NAMALWA (cell line): ENCODE measurements at places on chromosomes 3 and 15.
A peak's percentile ranks its signal among the peaks of the same experiment; 100 is the strongest.

GRCh38 chr15:100707229-100707628, 104.8 kb downstream of the ASB7 start:
- DNase-seq = no peak

DNA sequence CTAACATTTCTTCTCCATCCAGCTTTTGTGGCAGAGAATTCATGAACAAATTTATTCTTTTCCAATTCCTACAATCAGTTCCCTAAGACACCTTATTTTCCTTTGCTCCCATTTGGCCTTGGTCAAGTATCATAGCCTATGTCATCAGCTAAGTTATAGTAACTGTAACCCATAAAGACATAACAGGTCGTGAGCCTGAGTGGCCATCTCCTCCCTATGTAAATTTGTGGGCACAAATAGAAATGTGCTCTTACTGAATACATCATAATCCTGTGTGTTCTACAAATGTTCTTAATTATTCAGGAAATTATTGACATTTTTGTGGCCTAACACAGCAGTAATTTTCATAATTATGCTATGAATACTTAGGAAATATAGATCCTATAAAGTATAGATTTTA, 108.9 kb upstream of the ZNF717 start:
- no peak for DNase-seq

- no peak for DNase-seq
Observed at GRCh38 chr3:55647063-55647462, 160.0 kb upstream of the WNT5A start.

GRCh38 chr15:90624278-90624981, 92.7 kb upstream of the BLM start:
- no peak for DNase-seq

DNA sequence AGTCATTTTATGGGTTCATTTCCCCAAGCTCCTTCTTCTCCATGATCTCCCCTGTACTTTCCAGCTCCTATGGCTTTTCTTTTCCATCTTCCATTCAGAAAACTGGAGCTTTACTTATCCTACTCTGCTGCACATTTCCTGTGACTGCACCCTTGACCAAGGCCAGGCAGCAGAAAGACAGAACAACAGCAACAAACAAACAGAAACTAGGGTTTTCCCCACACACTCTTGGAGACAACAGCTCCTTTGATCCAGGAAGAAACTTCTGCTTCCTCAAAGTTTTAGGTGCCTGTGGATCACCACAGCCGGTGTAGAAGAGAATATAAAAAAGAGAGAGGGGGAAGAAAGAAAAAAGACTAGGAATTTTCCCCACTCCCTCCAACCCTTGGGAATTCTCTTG, 342.3 kb upstream of the CFAP20DC start:
- no peak for DNase-seq

- DNase-seq = no peak
Observed at GRCh38 chr15:52795464-52796227, 5.5 kb upstream of the ONECUT1 start.

GRCh38 chr3:65500398-65501306, 538.1 kb downstream of the MAGI1 start:
- DNase-seq = no peak

DNA sequence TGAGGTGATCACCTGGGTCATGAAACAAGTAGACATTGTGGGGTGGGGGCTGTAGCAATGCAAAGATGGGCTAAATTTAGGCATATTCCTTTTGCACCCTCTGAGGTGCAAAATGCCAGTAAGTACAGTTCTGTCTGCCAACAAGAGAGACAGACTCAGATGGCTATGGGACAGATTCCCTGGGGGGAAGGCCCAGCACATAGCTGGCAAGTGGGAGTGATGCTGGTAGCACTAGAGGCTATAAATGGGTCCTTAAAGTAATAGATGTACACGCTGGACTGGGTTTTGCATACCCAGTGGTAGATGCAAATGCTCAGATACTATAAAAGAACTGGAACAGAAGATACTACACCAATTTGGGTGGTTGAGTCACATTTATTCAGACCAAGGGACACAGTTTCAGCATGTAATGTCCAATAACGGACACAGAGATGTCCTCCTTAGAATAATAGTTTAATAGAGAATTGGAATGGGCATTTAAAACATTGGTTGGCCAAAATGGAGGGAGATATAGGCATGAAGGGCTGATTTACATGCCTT, 67.4 kb upstream of the RNU6-1 start:
- DNase-seq = no peak

DNA sequence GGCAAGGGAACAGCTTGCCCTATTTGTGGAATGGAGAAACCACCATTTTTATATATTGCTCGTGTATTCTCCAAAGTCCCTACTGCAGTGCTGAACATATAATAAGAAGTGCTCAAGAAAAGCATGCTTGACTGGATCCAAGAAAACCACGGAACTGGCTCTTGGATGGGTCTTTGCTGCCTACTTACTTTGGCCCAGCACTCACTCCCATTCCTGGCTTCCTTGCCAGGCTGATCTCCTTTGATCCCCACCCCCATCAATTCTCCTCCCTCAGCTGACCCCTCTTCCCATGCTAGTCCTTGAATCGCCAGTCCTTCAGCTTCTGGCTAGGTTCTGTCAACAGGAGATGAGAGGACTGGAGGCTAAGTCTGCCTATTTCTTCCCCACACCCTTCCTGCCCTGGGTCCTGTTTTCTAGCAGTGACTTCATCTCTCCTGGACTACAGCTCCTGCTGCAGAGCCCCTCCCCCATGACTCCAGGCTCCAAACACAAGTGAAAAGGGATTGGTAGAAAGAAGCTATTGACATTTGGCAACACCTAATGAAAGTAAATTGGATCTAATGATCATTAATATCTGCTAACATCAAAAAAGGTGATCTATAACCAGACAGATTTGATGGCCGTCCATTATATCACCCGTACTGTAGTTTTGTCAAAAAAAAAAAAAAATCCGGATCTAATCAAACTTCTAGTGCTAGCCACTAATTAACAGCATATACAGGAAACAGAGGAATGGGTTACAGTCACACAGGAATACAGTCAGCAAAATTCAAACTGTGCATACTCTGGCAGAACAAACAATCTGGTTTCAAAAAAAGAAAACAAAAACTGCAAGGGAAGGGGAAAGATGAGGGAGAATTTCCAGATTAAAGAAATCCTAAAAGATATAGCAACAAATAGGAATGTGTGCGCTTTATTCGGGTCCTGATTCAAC, 7.8 kb downstream of the FAM240A start:
- no peak for DNase-seq

GRCh38 chr15:33086500-33087121, 107.9 kb downstream of the FMN1 start:
- DNase-seq = peak; percentile 67

- DNase-seq = no peak
Observed at GRCh38 chr3:124504332-124505059, 225.8 kb upstream of the UMPS start.

- peak; percentile 75 for DNase-seq
Observed at GRCh38 chr3:149936812-149937230, 33.9 kb downstream of the PFN2 start.

- no peak for DNase-seq
Observed at GRCh38 chr3:54564374-54564925, 363.4 kb downstream of the LRTM1 start.

DNA sequence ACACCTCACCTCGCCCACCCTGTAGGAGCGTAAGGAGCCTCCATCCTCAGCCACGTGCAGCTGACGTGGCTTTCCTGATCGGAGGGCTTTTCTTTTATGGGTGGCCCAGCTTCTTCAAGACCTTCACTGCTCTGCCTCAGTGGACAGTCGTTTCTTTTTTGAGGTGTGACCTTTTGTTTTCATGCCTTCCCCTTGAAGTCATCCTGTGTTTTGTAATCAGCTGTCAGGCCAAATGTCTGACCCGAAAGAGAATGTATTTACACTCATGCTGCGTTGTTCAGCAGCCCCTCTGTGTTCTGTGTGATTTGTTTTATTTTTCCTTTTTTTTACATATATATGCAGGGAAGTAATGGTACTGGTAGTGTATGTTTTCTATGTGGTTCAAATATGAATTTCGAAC, 41.8 kb downstream of the CCK start:
- no peak for DNase-seq

GRCh38 chr3:144189044-144189443, 217.4 kb downstream of the DIPK2A start:
- DNase-seq = no peak

DNA sequence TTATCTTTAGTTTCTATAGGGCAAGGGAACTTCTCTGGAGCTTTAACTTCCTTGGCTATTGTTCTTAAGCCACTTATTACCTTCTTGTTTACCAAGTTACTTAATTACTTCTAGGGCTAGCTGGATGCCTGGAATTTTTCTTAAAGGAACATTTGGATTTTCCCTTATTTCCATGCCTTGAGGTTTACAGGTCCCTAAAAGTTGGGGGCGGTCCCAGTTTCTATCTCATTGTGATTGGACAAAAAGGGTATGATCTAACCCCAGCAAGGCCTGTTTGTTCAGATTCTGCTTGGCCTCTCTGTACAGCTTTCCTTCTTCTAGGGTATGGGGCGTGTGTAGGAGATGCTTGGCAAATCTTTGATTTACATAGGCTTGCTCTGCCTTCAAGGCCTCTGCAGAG, 17.4 kb downstream of the PDHB start:
- DNase-seq = no peak

DNA sequence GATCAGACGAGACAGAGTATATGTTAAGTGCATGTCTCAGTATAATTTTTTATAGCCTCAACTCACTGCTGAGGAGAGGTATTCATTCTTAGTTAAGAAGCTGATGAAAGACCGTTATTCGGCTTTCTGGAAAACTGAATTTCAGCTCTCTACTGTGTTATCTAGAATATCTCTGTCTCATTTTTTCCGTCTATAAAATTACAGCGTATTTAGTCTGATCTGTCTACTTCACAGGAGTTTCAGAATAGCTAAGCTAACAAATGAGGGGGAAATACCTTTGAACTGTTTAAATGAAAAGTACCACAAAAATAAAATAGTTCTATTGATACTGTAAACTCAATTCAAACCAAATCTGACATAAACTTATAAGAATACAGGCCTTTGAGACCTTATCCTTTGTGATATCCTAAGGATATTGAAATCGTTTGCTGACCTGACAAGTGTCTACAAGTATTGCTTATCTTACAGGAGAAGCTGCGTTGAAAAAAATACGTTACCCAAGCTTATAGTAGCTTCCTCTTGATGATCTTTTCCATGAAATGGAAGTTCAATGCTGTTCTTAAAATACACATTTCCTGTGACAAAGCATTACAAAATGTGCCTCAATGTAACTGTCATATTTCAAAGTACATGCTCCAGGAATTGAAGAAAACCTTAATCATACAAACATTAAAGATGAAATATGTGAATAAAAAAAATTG, 104.6 kb downstream of the IL1RAP start:
- no peak for DNase-seq

- DNase-seq = no peak
Observed at GRCh38 chr3:48999085-48999858, 7.9 kb upstream of the WDR6 start.

DNA sequence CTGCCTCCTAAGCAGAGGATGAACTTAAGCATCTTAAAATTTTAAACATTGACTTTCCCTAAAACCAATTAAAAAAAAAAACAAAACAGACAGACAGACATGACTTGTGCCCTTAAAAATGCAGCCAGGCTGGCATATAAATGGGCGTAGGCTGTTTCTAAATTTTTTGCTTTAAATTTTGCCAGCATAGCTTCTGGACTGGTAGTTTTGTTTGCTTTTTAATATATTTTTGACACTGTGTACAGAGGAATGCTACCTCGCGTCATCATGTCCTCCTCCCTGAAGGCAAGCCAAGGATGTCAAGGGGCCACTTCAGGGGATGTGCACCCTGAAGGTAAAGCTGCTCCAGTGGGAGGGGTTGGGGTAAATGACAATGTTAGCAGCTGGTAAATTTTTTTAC, 134.8 kb downstream of the PGPEP1L start:
- DNase-seq = no peak

GRCh38 chr3:136109499-136109898, 86.6 kb downstream of the MSL2 start:
- no peak for DNase-seq

GRCh38 chr3:30426293-30426993, 180.0 kb upstream of the TGFBR2 start:
- no peak for DNase-seq

DNA sequence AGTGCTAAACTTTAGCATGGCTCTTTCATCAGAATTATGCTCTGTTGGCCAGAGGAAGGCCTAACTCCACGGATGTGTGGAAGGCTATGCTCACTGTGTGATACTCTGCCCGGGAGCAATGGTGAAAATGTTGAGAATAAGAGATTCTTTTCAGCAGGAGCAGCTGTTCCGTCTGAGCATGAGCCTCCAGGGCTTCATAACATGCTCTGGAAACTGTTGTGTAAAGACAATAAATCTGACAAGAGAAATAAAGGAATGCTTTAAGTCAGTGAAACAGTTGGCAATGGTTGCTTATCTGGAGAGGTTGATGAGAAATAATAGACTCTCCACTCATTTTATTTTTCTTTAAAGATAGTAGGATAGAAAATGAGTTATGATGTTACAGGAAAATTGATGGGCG, 269.8 kb downstream of the DIPK2A start:
- DNase-seq = no peak

DNA sequence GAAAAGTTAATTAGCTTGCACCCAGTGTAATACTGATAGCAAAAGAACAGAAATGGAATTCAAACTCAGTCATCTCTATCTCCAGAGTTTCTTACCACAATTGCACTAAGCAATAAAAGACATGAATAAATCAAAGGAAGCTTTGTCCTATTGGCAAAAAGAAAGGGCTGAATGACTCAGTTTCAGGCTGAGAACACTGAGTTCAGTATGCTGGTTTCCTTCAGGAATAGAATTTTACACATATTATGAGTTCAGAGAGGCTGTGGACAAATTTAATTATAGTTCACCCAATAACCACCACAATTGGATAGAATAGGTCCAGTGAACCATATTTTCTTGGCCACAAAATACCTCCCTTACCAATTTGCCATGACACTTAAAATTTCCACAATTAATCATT, 249.7 kb downstream of the KCNMB2 start:
- no peak for DNase-seq

DNA sequence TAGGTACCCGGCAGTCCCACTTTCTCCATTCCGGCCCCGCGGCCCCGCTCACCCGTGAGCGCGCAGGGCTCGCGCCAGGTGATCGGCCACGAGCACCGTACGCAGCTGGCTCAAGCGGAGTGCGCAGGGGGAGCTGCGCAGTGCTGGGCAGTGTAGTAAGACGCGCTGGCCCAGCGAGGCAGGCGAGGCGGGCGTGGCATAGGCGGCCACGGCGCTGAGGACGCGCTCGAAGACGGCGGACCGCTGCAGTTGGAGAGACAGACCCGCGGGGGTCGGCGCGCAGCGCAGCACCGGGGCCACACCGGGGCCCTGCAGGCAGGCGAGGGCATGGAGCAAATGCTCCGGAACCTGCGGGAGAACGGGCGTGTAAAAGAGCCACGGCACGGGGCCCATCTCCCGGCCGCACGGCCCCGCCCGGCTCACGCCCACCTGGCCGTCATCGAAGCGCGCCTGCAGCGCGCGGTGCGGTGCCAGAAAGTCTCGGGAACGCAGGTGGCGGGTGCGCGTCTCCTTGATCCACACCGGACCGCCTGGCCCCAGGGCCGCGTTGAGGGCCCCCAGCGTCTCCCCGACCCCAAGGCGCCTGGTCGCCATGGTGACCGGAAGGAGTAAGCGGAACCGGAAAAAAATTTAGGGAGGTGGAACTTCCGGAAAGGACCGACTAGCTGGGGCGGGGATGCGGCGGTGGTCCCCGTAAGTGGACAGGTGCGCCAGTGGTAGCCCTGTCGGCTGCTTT, at the start of gene DALRD3:
Gene DALRD3 (minus strand): TSS at position 610 of the 736 bp plus-strand sequence. CDS start 16 bp downstream, at position 594.
- DNase-seq = peak; percentile 59

GRCh38 chr3:34464646-34465045, 666.2 kb downstream of the PDCD6IP start:
- DNase-seq = no peak
